ENCODE measurements at places on chromosomes 6 and 20.

GRCh38 chr6:152975204-152975915, 7.5 kb downstream of the FBXO5 start:
- DNase-seq: no peak

DNA sequence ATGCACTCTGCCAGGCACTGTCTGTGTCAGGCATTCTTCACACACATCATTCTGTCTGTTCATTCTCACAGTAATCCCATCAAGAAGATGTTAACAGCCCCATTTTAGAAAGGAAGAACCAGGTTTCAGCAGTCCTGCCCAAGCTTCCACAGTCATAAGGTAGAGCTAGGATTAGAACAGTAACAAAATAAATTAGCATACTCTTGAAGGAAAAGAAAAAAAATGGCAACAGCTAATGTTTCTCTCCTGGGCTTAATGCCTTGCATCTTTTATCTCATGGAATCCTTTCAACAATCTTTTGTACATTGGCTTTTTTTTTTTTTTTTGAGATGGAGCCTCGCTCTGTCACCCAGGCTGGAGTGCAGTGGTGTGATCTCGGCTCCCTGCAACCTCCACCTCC, 32.1 kb upstream of the AKAP12 start:
- DNase-seq: no peak

GRCh38 chr6:79788756-79789155, 157.6 kb downstream of the SH3BGRL2 start:
- DNase-seq: no peak

- DNase-seq: no peak
These were observed 2.4 kb downstream of the SPDEF start for GRCh38 chr6:34553750-34554149.

DNA sequence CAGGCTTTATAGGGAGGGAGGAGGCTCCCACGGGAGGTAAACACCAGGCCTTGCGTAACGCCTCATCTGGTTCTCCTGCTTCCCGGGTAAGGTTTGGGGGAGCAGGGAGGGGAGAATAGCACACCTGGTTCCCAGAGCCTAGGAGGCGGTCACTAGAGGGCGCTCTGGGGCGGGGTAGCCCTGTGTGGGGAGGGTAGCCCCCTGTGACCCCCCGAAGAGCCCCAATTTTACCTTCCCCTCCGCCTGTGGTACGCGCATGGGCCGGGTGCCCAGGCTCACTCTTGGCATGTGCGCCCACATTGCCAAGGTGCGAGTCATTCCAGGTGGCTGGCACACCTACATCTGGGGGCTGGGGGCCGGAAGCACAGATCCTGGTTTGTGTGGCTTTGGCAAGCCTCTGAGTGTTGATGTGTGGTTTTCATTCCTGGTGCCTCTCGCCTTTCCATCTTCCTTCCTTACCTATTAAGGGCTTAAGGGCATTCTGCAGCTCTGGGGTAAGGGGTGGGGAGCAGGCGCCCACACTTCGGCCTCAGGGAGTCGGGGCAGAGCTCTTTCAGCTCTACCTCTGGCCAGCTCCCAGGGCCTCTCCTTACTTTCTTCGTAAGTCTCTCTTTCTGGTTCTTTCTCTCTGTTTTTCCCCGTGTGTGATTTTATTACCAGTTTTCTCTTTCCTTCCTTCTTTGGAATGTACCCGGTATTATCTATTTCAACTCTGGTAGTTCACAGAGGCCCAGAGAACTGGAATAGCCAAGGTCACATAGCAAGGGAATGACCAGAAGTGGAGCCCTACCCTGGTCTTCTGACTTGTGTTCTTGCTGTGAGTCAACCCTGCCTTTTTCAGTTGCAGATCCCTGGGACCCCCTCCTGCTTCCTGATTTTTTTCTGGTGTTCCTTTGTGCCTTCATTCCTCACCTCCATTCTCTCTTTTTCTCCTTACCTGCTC, 492 bp upstream of the RNF39 start:
- peak; percentile 46 for DNase-seq

DNA sequence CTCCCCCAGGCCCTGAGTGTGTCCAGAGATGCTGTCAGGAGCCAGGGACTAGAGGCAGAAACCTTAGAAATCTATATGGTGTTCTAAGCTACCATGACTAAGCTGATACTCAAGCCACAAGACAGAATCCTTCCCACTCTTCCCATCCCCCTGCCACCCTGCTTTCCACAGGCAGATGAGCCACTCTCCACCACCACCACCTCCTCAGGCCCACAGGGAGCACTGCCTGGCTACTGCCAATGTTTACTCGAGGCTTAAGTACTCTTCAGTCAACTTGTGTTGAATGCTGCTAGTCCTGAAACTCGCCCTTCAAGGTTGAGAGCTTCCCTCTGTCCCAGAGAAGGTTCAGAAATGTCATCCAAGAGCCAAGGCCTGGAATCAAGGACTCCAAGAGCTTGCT, 56.2 kb downstream of the CENPW start:
- DNase-seq: no peak

GRCh38 chr6:103105686-103106085, 1712.2 kb downstream of the GRIK2 start:
- DNase-seq: no peak

DNA sequence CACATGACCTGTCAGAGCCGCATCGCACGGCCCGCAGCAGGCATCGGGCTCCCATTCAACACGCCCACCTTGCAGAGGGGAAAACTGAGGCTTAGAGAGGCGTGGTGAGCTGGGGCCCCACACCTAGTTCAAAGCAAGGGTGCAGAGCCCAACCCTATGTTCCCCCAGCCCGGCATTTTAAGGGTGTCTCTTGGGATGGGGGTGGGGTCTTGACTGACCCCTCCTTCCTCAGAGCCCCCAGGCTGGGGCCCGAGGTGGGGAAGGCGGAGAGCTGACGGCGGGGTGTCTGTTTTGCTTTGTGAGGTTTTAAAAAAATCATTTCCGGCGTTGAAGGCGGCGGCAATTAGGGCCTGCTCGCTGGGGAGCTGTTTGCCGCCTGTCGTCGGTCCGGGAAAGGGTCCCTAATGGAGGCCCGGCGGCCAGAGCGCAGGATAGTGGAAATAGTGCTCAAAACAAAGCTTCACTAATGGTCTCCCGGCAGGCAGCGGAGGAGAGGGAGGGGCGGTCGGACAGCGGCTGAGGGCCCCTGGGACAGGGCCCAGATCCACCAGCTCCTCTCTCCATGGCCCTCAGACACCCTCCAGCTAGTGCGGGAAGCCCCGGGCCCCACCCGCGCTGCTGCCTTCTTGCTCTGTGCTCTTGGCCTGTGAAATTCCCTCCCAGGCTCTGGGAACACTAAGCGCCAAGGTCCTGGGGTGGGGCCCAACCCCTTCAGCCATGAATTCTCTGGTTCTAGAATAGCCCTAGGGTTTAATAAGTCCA, 11.9 kb downstream of the VSTM2L start:
- DNase-seq: peak; percentile 64

GRCh38 chr6:29680416-29680815, 536 bp downstream of the ZFP57 start:
- DNase-seq: no peak

DNA sequence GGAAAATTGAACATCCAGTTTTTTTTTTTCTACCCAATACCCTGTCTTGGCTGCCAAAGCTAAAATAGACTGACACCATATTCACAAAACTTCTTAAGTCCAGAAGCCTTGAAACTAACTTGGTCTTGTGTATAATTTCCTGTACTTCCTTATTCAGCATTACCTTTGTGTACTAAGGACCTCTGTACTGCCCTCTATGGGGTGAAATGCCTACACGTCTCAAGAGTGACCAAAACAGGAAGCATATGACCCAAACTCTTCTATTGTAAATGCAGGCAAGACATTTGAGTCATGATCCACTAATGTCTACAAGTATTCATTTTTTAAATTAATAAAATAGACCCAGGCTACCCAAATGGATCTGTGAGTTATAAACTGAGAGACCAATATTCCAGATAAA, 50.4 kb downstream of the HMGCLL1 start:
- DNase-seq: no peak

GRCh38 chr6:5497896-5498578, 236.7 kb downstream of the FARS2 start:
- DNase-seq: no peak

DNA sequence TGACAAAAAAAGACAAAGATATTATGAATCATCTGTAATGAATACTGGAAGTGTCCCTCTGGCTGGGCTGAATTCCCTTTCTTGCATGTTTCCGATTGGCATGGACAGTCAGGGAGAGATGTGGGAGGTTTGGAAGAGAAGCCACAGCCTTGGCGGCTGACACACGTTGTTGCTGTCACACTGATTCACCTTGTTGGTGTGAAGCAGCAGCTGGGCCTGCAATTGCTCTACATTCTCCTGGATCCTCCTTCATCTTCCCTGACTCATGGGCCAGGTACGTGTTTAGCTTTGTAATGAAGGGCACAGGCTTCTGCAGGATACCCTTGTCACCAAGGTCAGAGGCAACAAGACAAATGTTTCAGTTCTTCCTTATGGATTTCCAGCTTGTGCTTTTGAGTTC, 13.4 kb upstream of the SMIM8 start:
- no peak for DNase-seq

DNA sequence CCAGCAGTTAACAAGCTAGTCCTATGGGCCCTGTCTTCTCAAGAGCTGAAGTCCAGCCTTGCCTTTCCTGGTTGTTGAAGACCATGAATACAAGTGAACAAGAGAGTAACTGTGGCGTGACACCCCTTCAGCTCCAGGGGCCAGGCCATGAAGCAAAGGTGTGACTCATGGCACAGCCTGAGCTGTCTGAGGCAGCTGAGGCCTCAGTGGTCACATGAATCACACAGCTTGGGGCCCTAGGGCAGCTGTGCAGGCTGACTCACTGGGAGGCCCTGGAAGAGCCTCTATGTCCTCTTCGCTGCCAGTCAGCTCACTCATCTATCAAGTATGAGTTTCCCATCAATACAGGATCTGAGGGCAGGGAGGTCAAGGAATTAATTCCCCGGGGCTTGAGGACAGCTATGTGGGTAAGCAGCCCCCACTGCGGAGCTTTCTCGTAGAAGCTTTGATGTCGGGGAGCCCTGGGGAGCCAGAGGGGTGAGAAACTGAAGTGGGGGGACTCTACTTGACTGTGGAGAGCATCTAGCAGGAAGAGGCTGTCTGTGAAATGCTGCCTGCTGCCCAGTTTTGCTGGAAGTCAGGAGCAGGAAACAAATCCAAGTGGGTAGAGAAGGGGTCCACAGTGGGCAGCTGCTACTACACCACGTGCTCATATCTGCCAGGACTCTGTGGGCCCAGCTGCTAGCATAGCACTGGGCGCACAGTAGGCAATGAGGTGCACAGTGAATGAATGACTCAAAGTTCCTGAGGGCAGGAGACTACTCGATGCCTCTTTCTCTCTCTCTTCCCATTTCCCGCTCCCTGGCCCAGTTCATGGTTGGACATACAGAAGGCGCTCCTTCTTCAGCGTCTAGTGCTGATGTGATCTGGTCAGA, 13.7 kb upstream of the FAM83C start:
- DNase-seq: no peak

GRCh38 chr20:24492698-24493097, 23.3 kb downstream of the SYNDIG1 start:
- DNase-seq: no peak

DNA sequence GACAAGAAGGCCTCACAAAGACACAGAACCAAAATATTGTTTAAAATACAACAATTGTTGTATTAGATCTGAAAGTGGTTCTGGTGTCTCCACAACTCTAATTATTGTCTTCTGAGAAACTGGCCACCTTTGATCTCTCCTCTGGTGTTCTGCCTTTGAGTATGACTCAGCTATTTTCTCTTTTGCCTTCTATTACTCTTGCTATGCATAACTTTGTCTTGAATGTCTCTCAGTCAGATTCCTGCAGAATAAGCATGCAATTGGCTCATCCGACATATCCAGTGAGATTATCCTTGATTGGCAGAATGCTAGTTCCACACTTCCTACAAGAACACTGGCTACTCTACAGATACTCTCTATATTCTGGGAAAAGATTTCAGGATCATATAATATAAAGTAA, 14.3 kb upstream of the EPM2A start:
- DNase-seq: no peak

- no peak for DNase-seq
These were observed 87.9 kb upstream of the PRND start for GRCh38 chr20:4633780-4634179.

DNA sequence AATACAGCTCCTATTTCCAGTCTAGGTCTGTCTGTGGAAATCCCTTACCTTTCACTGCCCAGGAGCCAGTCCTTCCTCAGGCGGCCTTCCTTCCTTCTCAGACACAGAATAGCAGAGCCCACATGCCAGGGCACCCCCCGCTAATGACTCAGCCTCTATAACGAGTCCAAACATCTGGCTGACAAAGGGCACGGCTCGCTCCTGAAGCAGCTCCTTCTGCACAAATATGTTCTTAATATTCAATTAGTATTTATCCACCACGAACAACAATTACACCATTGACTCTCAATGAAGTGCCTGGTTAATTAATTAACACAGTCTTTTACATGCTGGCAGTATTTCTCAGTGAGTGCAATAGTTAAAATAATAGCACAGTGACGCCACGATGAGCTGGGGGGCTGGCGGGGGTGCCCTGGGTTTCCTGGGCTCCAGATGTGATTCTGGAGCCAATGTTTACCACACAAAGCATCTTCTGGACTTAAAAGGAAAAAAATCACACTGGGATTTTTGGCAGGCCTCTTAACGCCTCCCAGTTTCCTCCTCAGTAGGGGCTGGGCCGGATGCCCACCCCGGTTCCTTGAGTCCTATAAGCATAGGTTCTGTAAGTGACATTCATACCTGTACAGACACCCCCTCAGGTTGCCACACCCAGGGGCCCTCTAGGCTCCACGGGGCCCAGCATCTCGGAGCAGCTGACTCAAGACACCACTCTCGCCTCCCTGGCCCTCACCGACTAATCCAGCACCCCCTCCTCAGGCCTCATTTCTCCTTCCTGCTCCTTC, 158.6 kb upstream of the MLN start:
- no peak for DNase-seq

DNA sequence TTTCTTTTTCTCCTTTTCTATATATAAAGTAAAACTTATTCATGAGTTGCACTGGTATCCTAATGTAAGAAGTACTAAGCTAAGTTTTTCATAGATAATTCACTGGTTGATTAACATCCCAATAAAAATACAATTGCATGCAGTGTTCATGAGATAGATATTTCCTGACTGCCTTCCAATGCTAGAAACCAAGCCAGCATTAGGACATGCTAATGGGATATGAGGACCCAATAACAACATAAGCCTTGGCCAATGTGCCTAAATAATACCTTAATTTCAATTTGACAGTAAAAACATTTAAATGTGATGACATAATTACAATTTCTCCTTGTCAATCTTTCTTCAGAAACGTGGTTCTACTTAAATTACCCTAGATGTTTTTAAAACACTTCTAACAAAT, 152.7 kb downstream of the RNGTT start:
- DNase-seq: no peak

Measured in CD8-positive, alpha-beta T cell (primary cell).